Stimulated activated CD4-positive, alpha-beta T cell treated with anti-CD3 and anti-CD28 coated beads, Interleukin-12 subunit alpha, Interleukin-12 subunit beta, amount 100 ng/mL, for 48 hours (primary cell): ENCODE measurements at places on chromosomes 5 and 9.
A peak's percentile ranks its signal among the peaks of the same experiment; 100 is the strongest.

DNA sequence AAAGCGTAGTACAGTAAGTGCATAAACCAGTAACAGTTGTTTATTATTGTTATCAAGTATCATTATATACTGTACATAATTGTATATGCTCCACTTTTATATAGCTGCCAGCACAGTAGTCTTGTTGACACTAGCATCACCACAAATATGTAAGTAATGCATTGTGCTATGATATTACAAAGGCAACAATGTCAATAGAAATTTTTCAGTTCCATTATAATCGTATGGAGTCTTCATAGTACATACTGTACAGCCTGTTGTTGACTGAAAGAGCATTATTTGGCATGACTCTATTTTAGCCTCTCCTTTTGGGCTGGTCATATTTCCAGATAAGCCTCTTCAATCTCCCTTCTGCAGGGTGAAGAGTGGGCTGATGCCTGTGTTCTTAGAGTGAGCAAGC, 40.4 kb downstream of the CFAP95 start:
- no peak for DNase-seq

- DNase-seq, result no peak
Observed at GRCh38 chr5:83510260-83510659, 38.7 kb downstream of the VCAN start.

- no peak for DNase-seq
Observed at GRCh38 chr5:170819824-170820223, 36.3 kb downstream of the GABRP start.

GRCh38 chr9:35333551-35333950, 156.4 kb upstream of the RUSC2 start:
- no peak for DNase-seq

DNA sequence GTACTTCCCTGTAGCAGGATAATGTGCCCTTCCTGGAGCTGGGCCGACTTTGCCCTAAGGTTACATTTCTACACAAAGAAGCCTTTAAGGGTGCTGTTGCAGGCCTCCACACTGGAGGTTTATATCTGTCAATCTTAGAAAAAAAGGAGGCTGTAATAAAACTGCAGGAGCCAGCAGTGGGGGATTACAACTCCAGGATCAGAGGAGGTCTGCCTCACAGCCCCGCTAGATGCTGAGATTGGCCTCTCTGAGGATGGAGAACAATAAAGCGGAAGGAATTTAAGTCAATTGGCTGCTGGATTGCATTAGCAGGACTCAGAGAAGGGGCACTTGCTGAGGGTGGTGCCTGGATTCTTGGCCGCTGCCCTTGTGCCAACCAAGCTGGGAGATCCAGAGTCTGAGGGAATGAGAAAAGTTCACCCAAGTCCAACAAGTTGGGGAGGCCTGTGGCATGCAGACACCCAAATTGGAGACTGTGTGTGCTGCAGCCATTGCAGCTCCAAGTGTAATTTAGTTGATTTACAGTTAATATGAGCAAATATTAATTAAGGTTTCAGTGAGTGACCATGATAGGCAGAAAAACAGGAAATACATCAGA, 99.0 kb upstream of the SSBP2 start:
- DNase-seq, result no peak

DNA sequence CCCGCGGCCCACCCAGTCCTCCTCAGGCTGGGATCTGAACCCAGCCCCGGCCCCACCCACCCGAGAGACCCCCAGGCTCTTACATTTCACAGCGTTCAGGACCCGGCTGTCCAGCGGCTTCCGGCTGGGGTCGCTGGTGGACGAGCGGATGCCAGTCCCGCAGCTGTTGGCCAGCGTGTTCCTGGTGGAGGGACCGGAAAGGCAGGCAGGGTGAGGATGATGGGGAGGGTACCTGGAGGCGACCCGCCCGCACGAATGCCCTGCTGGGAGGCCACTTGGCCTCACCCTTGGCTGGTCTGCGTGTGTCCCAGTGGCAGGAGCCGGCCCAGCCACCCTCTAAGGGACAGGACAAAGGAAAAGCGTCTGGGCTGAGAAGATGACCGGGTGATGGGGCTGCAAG, 51.9 kb upstream of the UBAC1 start:
- no peak for DNase-seq

DNA sequence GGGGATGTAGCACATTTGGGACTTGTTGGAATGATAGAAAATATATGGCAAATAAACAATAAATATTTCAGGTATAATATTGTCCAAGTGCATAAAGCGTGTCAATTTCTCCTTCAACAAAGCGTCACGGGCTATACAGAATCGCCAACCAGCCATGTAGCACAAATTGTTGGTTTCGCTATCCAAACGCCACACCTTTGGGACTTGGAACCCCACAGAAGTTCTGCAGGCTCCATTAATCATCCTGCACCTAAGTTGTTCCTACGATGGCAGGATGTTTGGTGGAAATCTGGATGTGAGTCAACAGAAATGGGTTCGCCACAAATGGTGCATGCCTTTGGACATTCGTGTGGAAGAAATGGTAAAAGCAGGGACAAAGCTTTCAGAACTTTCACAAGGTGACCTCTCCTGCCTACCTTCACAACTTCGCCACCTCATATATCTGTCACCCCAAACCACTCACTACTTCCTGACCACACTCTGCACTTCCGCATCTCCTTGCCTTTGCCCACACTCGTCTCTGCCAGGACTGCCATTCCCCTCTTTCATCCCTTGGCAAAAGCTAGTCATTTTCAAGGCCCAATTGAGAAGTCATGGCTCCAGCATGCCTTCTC, 95.7 kb downstream of the LHFPL2 start:
- no peak for DNase-seq

- DNase-seq, result no peak
Observed at GRCh38 chr5:143470120-143470519, 66.6 kb upstream of the NR3C1 start.

GRCh38 chr9:109536859-109537258, 38.8 kb upstream of the PTPN3 start:
- no peak for DNase-seq

- peak; percentile 22 for DNase-seq
Observed at GRCh38 chr5:57117596-57117995, 56.3 kb upstream of the GPBP1 start.

- DNase-seq, result no peak
Observed at GRCh38 chr5:14447958-14448911, 133.4 kb upstream of the OTULINL start.

DNA sequence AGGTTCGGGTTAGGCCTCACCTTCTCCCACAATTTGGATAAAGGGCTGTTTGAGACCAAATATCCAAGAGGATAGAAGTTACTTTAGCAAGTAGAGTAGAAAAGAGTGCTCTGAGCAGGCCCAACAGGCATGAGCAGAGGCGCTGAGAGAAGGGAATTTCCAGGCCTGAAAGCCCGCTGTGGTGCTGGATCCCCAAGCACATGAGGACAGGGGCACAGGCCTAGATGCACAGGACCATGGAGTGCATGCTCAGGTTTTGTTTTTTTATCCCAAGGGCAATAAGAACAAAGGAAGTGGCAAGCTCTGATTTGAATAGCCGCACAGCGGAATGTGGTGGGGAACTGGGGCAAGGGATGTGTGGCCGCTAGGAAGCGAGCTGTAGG, 33.3 kb downstream of the OSMR start:
- no peak for DNase-seq

DNA sequence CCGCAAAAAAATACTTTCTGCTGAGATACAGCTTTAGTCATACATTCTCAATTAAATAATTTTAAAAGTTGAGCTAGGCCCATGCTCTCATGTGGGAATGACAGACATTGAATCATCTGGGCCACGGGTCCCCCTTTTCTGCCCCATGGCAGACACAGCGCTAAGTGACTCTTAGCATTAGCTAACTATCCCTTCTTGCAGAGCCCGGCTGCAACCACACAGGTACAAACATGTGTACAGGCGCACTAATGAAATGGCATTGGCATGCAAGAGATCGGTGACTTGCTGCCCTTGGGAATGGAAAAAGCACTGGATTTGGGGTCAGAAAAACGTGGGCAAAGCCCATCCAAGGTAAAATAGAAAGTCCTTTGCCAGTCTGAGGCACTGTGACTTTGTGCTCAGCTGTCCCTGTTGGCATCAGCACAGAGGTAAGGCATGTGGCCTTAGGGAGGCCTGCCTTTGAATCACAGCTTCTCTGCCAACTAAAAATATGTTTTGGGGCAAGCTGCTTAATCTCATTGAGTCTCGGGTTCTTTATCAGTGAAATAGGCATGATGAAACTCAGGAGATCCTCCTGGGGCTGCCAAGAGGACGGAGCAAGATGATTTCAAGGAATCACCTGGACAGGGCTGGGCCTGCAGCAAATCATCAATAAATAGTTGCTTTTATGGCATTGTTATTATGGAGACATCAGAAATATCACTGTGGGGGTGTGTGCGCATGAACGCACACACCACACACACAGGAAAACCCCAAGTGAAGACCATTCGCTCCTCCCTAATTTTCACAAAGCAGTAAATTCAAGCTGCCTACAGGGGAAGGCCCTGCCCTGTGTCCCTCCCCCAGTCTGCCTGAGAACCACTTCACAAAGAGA, 54.2 kb downstream of the WHRN start:
- DNase-seq, result no peak

GRCh38 chr9:124768750-124769548, 2.2 kb downstream of the NR6A1 start:
- no peak for DNase-seq

DNA sequence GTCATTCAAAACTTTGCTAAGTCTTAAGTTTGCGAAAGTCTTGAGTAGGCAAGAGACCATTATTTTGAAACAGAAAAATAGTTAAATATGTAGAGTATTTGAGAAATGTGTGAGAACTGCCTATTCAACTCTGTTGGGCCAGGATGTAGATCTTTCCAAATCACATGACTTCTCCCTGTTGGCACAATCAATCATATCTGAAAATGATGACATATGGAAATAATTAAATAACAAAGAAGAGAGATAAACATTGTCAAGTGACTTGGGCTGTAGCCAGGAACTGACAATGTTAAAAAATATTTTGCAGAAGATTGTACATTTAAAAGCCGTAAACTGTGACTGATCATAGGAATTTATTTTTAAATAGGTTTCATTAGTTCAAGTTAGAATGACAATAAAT, 104.6 kb upstream of the IL6ST start:
- no peak for DNase-seq

GRCh38 chr5:151480384-151481293, 33.2 kb downstream of the SLC36A1 start:
- DNase-seq, result no peak

GRCh38 chr9:114169029-114169951, 14.0 kb downstream of the COL27A1 start:
- DNase-seq, result no peak

DNA sequence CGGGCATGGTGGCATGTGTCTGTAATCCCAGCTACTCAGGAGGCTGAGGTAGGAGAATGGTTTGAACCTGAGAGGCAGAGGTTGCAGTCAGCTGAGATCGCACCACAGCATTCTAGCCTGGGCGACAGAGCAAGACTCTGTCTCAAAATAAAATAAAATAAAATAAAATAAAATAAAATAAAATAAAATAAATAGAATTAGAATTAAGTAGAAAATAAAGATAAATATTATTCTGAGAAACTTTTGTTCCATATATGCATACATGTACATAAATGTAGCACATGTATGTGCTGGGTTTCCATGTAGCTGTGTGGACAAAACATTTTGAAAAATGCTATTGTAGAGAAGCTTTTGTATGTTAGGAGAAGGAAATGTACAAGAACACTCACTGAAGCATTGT, 129.4 kb upstream of the VLDLR start:
- DNase-seq, result no peak

- no peak for DNase-seq
Observed at GRCh38 chr9:71733176-71733575, 35.1 kb downstream of the CEMIP2 start.

- no peak for DNase-seq
Observed at GRCh38 chr5:81835814-81836367, 85.0 kb upstream of the SSBP2 start.

GRCh38 chr5:109905906-109906305, 216.2 kb downstream of the MAN2A1 start:
- DNase-seq, result no peak

- no peak for DNase-seq
Observed at GRCh38 chr9:83472764-83473163, 65.4 kb downstream of the FRMD3 start.

DNA sequence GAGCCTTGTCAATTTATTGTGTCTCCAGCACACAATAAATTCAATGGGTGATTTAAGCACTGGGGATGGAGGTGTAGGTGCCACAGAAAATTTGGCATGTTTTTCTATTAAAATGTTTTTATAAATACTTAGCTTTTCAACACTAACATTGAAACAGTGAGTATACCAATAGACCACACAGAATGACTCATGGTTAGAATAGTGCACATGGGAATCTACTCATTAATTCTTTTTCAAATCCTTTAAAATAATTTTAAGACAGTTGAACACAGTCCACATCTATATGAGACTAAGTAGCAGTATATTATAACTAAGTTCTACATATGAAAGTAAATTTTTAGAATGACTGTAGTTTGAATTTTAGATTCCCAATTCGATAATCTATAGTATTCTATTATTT, 67.1 kb downstream of the LNPEP start:
- DNase-seq, result no peak

GRCh38 chr5:10489810-10490426, 48.2 kb downstream of the ROPN1L start:
- DNase-seq, result peak; percentile 5

DNA sequence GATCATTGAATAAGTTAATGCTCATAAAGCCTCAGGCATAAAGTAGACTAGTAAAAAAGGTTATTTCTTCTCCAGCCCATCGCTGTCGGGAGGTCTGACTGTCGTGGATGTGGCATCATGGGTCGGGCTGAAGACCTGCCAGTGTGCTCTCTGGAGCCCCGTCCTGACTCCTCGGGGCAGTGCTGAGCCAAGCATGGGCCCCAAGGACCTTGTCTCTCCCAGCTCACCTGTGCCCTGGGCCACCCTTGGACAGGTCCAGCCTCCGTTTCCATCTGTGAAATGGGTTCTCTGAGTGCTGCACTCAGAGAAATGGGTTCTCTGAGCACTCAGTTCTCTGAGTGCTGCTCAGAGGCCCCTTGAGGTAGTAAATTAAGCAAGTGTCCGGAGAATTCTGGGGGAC, 269.0 kb downstream of the GADD45G start:
- no peak for DNase-seq

DNA sequence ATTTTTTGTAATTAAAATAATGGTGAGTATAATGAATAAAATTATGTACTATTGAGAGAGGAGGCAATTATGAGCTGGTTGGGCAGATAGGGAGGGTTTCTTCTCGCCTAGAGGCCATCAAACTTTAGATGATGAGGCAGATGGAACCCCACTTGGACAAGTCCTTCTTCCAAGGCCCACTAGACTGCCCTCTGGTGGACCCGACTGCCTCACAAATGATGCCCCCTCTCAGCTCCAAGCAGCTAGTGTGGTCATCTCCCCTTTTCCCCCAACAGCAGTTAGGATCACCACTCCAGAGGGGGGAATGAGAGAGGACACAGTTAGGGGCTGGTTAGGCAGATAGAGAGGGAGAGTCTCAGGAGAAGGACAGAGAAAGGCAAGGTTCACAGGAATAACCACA, 348.0 kb upstream of the CDH18 start:
- DNase-seq, result no peak

GRCh38 chr5:61076626-61077025, 85.6 kb downstream of the SMIM15 start:
- no peak for DNase-seq

DNA sequence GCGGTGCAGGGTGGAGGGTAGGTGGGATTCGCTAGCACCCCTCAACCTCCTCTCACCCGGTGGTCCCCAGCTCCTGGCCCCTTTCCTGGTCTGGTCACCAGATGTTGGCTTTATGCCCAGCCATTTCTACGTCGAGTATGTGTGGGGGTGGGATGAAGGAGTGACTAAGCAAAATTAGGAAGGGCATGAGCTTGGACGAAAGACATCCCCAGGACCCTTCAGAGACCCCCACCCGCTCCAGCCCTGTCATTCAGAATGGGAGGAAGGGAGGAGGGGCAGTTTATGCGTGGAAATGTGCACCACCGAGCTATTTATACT, 742 bp downstream of the BHMT2 start:
- DNase-seq, result no peak
